ENCODE measurements at places on chromosomes 16 and 17. TPM values are rescaled to one million over a fixed set of nuclear protein-coding genes. Genes with fewer than 3 reads are reported as not detected.

HOXB7 gene
- total RNA-seq = 1.7 TPM

GRIN2C gene
- under 0.01 TPM for total RNA-seq

TUFM gene
- 94.6 TPM for total RNA-seq

TBC1D3 gene
- not detected for total RNA-seq

KRTAP9-1 gene
- total RNA-seq = not detected
